Activated CD4-positive, alpha-beta memory T cell treated with anti-CD3 and anti-CD28 coated beads for 36 hours (primary cell): ENCODE measurements at places on chromosomes 13 and 19. TPM values are rescaled to one million over a fixed set of nuclear protein-coding genes. Genes with fewer than 3 reads are reported as not detected.

DNA sequence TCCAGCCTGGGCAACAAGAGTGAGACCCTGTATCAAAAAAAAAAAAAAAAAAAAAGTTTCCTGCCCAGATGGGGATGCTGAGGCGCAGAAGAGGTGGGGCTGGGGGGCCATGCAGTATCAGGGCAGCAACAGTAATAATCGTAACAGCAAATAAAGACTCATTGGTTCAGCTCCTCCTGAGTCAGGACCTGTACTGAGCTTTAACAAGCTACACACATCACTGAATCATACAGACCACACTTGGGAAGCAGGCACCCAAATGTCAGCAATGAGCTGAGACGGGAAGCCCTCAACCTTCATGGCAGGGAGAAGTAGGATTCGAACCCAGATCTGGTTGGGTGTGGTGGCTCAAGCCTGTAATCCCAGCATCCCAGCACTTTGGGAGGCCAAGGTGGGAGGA is 10.6 kb upstream of the DPF1 start:
- H3K4me3 ChIP-seq: no peak overlapping the region
- no peak overlapping the region for H3K27ac ChIP-seq
- H3K27me3 ChIP-seq: peaks cover 22% of the 10 kb centered on the region
- H3K36me3 ChIP-seq: no peaks in the 10 kb centered on the region
- no peak for DNase-seq

DNA sequence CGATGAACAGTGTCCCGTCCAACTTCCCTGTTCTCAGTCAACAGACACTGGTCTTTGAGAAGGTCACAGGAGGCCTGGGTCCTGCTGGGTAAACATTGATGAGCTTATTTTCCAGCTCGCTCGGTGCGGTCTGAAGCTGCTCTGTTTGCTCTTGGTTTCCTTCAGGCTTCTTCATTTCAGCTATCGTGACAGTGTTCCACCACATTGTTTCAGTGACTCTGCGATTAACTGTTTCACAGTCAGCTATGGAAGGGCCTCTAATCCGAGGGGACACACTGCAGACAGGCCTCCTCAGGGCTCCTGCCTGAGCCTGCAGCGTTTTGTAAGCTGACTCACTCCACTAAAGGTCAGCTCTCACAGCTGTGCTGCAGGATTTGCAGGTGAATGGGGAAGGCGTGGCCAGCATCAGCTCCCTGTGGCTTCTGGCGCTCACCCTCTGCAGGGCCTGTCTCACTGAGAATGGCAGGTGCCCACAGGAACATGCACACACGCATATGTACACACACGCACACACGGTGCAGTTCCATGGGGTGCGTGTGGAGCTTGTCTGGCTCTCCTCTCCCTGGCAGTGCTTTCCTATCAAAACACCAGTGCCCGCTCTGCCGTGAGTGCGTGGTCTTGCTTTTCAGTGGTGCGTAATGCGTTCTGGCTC is 62.9 kb upstream of the MCF2L start:
- peaks cover 6% of the 10 kb centered on the region for H3K27me3 ChIP-seq
- H3K27ac ChIP-seq: no peak overlapping the region
- H3K4me3 ChIP-seq: no peak overlapping the region
- no peak for DNase-seq
- H3K36me3 ChIP-seq: no peaks in the 10 kb centered on the region
- no peaks in the 10 kb centered on the region for H3K4me1 ChIP-seq

DNA sequence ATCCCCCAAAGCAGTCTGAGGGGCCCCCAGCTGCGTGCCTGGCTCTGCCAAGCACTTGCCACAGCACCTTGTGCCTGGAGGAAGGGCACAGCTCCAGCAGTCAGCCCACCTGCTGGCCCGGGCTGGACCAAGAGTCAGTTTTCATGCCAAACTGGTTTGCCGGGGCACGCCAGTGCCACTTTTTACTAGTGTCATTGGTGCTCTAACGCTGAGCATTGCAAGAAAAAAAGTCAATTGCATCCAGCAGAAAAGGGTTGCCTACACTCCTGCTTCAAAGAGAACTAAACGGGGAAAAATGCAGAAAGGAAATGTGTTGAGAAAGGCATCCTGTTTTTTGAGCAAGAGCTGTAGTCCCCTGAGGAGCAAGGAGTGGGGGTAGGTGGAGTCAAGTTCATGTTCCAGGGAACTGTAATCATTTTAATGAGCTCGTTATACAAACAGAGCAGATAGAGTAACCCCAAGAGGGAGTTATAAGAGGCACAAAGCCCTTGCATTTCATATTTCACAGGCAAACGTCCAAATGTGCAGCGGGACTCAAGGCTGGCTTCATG is 68.4 kb downstream of the F2RL3 start:
- no peak overlapping the region for H3K27ac ChIP-seq
- H3K4me3 ChIP-seq: no peak overlapping the region
- no peaks in the 10 kb centered on the region for H3K4me1 ChIP-seq
- no peak for DNase-seq

GRCh38 chr19:47618771-47619170 is 9.8 kb downstream of the BICRA start:
- no peak overlapping the region for H3K4me3 ChIP-seq
- H3K36me3 ChIP-seq: peaks cover 6% of the 10 kb centered on the region
- no peaks in the 10 kb centered on the region for H3K27me3 ChIP-seq
- peaks cover 28% of the 10 kb centered on the region for H3K4me1 ChIP-seq

DNA sequence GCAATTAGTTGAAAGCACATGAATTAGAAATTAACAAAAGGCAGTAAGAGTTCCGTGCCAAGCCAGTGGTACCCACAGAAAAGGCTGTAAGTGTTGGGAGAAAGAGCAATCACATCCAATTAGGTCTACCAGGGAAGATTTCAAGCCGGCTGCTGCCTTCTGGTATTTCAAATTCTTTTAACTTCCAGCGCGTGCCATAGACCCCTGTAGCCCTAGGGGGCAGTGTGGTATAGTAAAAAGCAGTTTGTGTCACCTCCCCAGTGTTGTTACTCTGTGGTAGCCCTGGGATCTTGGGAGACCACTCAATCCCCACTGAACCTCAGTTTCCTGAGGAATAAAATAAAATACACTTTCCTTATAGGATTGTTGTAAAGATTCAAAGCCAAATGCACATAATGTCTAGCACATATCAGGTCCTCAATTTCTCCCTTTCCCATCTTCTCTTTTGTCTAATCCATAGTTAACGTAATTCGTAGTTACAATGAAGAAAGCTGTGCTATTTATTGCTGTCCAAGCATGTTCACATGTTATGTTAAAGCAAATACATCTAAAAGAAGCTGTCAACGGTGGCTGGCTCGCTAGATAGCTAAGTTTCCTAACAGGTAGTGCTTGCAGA is 230.2 kb downstream of the TDRD3 start:
- H3K27me3 ChIP-seq: peaks cover 4% of the 10 kb centered on the region
- H3K27ac ChIP-seq: no peak overlapping the region
- peak; percentile 11 for DNase-seq
- H3K4me3 ChIP-seq: no peak overlapping the region

DNA sequence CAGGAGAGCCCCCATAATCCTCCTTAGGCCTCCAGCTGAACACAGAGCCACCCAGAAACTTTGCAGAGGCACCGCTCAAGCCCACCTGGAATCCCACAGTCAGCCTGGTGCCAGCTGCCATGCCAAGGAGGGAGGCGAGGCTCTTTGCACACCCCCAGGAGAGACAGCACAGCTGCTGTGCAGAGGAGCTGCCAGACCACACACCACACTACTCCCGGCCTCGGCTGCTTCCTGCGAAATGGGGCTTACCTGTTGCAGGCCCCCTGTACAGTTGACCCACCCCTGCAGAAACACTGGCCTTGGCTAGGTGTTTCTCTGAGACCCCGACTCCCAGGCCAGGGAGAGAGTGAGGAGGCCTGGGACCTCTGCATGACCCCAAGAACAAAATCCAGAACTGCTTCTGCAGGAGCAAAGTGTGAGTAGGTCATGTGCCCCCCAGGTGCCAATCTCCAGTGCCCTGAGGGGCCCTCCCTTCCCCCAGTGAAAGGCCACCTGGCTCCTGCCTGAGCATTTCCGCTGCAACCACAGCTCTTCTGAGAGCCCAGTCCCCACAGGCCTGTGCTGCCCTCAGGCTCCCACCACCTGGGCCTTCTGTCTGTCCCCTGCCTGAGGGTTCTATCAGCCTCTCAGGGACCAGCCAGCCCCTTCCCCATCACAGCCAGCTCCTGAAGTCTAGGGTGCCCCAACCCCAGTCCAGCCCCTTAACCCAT is 580.4 kb downstream of the UQCRFS1 start:
- H3K27me3 ChIP-seq: no peaks in the 10 kb centered on the region
- no peak overlapping the region for H3K4me3 ChIP-seq
- no peaks in the 10 kb centered on the region for H3K36me3 ChIP-seq

- peak overlapping the region; percentile 68 for H3K4me3 ChIP-seq
- peaks cover 2% of the 10 kb centered on the region for H3K36me3 ChIP-seq
- H3K27ac ChIP-seq: no peak overlapping the region
Observed at GRCh38 chr19:10292206-10292788, 2.5 kb downstream of the ICAM5 start.

DNA sequence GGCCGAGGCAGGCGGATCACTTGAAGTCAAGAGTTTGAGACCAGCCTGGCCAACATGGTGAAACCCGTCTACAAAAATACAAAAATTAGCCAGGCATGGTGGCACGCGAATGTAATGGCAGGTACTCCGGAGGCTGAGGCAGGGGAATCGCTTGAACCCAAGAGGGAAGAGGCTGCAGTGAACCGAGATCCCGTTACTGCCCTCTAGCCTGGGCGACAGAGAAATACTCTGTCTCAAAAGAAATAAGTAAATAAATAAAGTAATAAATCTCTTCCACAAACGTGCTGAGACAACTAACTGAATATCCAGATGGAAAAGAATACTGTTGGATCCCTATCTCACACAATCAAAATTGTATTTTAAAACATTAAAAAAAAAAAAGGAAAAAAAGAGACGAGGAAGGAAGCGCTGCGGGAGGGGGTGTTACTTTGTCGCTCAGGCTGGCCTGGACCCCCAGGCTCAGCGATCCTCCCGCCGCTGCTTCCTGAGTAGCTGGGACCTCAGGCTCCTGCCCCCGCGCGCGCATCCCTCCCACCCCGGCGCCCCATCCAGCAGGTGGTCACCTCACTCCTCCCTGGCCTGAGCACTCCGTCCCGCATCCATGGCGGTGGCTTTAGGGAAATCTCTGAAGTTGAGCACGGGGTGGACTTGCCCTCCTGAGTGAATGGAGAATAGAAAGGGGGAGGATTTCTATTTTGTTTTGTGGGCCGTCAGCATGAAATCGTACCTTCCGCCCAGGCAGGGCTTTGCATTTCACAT is 628 bp upstream of the ZNF813 start:
- peaks cover 13% of the 10 kb centered on the region for H3K27me3 ChIP-seq
- H3K4me3 ChIP-seq: peak overlapping the region; percentile 88
- H3K36me3 ChIP-seq: peaks cover 43% of the 10 kb centered on the region
- no peak overlapping the region for H3K27ac ChIP-seq

GRCh38 chr19:10976131-10976892 is 15.5 kb downstream of the SMARCA4 start:
- H3K27ac ChIP-seq: no peak overlapping the region
- no peaks in the 10 kb centered on the region for H3K36me3 ChIP-seq
- H3K27me3 ChIP-seq: no peaks in the 10 kb centered on the region
- H3K4me3 ChIP-seq: no peak overlapping the region
- no peak for DNase-seq

DNA sequence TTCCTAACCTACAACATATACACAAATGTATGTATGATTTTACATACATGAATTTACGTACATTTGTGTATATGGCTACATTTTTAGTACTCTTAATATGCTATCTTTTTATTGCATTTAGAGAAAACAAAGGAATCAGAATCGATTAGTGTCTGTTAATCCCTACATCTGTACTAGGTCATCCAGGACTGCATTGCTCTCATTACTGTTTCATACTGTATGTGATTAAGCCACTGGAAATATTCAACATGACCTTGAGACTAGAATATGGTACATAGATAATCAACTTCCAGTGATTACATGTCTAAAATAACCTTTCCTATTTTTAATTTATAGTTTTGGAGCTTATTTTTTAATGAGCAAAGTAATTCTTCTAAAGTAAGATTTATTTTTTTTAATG is 5.3 kb upstream of the MAB21L1 start:
- peaks cover 28% of the 10 kb centered on the region for H3K27me3 ChIP-seq
- no peak overlapping the region for H3K4me3 ChIP-seq
- H3K36me3 ChIP-seq: no peaks in the 10 kb centered on the region
- no peak overlapping the region for H3K27ac ChIP-seq
- H3K4me1 ChIP-seq: no peaks in the 10 kb centered on the region

DNA sequence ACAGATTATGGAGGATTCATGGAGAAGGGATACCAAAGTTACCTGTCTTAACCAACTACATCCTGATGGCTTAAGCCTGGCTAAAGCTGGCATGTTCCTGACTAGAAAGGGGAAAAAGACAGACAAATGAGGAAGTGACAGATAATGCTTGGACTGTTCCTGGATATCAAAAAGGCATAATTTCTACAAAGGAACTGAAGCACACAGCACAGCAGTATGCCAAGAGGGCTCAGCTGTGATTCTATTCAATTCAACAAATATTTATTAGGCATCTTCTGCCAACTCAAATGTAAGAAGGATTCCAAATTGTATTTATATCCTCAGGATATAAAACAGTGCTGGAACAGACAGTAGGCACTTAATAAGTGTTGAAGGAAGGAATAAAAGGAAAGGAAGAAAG is 59.5 kb downstream of the KLF12 start:
- peaks cover 5% of the 10 kb centered on the region for H3K36me3 ChIP-seq
- no peaks in the 10 kb centered on the region for H3K27me3 ChIP-seq
- H3K27ac ChIP-seq: no peak overlapping the region
- DNase-seq: no peak
- no peak overlapping the region for H3K4me3 ChIP-seq
- H3K4me1 ChIP-seq: peaks cover 65% of the 10 kb centered on the region

- H3K27ac ChIP-seq: no peak overlapping the region
- H3K36me3 ChIP-seq: no peaks in the 10 kb centered on the region
- H3K4me3 ChIP-seq: no peak overlapping the region
- no peaks in the 10 kb centered on the region for H3K27me3 ChIP-seq
Observed at GRCh38 chr13:33744589-33745369, 73.2 kb upstream of the RFC3 start.

DNA sequence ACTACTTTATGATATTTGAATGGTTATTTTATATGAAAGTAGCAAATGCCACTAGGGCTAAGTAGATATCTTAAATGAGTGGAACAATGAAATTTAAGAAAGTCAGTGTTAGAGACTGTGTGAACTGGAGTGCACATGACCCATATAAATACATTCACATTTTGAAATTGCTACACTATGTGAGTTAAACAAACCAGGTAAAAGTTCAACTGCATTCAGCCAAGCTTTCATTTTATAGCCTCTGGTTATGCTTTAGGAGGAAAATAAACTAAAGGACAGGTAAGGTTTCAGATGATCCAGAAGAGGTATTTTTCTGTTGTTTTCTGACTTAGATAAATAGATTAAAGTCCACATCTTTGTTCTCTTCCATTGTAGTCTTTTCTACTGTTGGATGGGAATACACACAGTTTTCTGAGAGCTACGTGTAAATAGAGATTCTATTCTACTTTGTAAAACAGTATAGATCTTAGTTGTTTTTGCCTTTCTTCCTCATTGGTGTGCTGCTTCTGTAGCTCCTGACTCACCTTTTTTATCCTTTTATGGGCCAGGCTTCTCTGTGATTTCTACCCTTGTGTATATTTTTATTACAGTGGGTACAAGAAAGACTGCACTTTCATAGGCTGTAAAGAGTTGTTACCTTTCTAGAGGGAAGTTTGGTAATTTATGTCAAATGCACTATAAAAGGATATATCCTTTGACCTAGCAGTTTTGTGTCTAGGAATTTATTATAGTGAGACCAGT is 54.6 kb upstream of the KCTD4 start:
- H3K36me3 ChIP-seq: peaks cover 10% of the 10 kb centered on the region
- H3K27me3 ChIP-seq: no peaks in the 10 kb centered on the region
- peaks cover 30% of the 10 kb centered on the region for H3K4me1 ChIP-seq
- H3K27ac ChIP-seq: no peak overlapping the region

GRCh38 chr13:46168341-46168740 is 13.6 kb downstream of the LCP1 start:
- H3K27ac ChIP-seq: peak overlapping the region; percentile 86
- H3K4me3 ChIP-seq: peak overlapping the region; percentile 69
- peak; percentile 83 for DNase-seq

ICAM3 gene
- 132 TPM for total RNA-seq

PCDH17 gene
- total RNA-seq: not detected

MUC16 gene
- not detected for total RNA-seq

SIGLEC7 gene
- total RNA-seq: not detected

SHC2 gene
- total RNA-seq: not detected

ZBTB7A gene
- total RNA-seq: 31.0 TPM
